ENCODE measurements at places on chromosomes 2 and 18.

GRCh38 chr2:79909521-79909920 lies 395.0 kb downstream of the LRRTM1 start:
- no peak for DNase-seq

DNA sequence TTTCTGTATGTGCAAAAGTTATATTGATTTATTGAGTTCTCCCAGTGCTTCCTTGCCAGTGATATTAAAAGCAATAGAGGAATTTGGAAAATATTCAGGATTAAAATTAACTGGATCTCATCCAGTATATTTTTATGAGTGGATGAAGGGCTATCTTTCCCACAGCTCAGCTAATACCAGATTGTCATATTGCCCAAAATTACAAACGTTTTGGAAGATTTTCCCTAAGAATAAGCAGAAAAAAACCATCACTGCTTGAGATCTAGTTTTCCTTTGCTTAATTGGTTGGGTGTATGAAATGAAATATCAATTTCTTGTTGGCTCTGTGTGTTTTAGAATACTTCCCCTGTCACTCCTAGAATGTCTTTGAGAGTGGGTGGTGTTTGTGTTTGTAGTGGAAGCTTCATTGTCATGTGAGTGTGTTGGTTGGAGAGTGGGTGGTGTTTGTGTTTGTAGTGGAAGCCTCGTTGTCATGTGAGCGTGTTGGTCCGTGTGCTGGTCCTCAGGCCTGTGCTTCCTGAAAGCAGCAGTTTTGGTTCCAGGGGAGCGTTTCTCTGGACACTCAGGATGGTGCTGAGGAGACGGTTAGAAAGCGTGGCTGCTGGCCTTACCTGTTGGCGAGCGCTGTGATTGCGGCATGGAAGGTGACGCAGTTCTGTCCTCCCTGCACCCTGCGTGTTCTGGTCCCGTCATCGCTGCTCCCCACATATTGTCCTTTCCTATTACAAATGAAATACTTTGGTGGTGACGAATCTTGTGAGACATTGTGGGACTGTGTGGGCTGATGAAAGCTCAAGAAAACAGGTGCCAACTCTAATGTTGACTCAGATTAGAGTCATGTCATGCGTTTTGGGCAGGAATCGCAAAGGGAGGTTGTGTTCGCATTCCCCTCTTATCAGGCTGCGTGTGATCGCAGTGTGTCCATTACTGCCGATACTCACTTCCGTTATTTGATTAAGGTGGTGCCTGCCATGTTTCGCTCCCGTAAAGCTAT lies 12.4 kb downstream of the ASB1 start:
- peak; percentile 40 for DNase-seq

DNA sequence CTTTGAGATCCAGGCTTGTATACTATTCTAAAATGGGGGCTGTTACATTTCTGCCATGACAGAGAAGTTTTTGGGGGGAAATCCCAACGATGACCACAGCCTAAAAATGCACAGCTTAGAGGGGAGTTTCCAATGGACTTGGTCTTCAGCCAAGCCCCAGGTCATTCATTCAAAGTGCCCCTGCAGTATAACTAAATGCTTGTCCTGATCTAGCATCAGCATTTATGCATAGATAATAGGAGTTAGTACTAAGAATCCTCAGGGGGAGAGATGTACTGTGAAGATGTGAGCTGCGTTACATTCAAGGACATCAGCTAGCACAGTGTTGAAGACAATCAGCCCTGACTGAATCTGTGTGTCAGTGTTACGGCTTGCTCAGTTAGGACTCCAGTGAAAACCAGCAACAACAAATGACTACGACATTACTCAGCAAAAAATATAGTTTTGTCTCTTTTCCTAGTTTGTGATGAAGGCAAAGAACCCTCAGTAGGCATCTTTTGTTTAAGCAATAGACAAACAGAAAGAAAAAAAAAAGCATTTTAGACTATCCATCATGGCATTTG lies 160.9 kb downstream of the ZEB2 start:
- no peak for DNase-seq

GRCh38 chr2:120765678-120766469 lies 30.2 kb downstream of the GLI2 start:
- no peak for DNase-seq

- no peak for DNase-seq
Measured at GRCh38 chr2:234091883-234092282, 41.4 kb downstream of the SPP2 start.

DNA sequence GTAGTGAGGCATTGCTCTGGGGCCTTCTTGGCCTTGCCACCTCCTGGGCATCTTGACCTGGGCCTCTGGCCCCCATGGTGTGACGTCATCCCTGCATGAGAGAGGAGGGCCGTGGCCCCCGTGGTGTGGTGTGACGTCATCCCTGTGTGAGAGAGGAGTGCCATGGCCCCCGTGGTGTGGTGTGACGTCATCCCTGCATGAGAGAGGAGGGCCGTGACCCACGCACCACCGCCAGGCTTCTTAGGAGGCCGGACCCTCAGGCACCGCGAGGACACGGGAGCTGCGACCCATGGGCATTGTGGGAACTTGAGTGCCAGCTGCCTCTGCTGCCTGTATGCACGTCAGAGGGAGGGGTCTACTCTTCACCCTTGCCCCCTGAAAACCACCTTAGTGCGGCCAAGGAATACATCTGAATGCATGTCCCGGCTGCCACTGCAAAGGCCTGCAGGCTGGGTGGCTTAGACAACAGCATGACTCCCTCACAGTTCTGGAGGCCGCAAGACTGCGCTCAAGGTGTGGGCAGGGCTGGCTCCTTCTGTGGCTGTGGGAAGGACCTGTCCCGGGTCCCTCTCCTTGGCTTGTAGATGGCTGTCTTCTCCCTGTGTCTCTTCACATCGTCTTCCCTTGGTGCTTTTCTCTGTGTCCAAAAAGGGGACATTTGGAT lies 20.8 kb upstream of the OTOS start:
- DNase-seq: no peak

DNA sequence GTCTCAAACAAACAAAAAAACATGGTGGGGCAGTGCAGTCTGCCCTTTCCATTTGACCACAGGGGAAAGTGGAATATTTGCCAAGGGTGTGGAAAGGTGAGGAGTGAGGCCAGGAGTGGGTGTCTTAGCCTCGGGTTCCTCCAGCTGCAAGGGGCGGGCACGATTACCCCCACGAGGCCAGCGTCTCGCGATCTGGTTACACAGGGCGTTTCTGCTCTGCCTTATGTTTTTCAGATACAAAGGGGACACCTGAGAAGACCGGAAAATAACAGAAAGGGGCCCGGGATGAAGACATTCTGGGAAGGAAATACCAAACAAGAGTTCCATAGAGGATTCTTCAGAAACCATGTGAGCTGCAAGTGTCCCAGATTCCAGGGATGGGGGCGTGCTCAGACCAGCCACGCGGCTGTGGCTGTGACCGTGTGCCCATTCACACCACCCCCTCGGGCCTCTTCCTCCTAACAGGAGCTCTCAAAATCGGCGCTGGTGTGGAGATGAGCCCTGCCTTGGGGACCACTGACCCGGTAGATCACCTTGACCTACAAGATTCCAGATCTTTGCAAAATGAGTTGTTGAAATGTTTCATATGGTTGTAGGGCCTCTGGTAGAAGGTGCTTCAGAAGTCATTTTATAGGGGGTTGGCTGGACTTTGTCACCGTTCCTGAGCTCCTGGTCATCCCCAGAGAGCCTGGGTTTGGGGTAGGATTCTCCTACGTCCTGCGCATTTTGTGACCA lies 34.2 kb downstream of the FAM178B start:
- DNase-seq: no peak

DNA sequence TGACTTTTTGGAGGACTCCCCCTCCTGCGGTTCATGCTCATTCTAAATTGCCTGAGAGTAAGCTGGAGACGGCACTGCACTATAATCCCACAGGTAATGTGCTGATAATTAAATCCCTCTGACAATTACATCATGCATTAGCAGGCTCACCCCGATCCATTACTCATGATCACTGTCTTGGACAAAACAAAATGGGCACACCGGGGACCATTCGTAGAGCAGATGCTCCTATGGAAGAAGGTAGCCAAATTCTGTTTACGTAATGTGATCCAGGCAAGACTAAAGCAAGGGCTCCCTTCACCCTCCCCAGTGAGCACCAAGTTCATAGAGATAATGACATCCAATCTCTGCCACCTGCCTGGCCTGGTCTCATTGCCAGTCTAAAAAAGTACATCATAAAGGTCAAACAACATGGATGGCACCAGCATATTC lies 657.1 kb upstream of the SOX11 start:
- DNase-seq: no peak

DNA sequence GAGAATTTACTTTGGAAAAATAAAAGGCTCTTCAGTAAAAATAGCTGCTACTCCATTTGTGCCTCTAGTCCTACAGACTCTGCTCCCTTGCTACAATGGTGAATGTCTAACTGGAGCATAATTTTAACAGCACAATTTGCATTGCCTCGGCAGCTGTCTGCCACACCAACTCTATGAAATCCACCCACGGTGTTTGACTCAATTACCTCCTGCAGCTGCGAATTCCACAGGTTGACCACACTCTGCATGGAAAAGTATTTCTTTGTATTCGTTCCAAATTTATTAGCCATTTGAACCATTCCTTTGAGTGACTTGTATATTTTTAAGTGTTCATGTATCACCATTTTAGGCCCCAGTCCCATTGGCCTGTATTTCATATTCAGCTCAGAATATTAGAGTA lies 182.1 kb upstream of the CCDC68 start:
- no peak for DNase-seq
